Adipocyte (in vitro differentiated cells): ENCODE measurements at places on chromosomes 4 and X.

- DNase-seq, result peak; percentile 26
These were observed 391.0 kb downstream of the SPRY1 start for GRCh38 chr4:123787512-123788080.

- DNase-seq, result peak; percentile 1
These were observed 230.1 kb upstream of the ARSJ start for GRCh38 chr4:114209584-114209983.

DNA sequence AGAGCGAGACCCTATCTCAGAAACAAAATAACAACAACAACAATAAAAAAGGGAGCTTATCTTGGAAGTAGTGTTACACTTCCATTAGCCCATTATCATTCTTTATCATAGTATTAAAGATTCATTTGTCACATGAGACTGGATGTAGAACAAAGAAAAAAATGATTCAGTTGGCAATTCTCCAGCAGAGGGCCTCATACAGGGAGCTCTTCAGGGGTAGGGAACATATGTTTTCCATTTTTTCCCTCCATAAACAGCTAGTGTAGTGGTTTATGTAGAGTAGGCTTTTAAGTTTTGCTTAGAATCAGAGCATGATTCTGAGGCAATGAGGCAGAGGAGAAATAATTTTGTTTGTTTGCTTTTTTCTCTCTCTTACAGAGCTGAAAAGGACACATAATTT is 5.8 kb downstream of the CPE start:
- peak; percentile 76 for DNase-seq

- DNase-seq, result no peak
These were observed 58.6 kb upstream of the ALB start for GRCh38 chr4:73345399-73345975.

DNA sequence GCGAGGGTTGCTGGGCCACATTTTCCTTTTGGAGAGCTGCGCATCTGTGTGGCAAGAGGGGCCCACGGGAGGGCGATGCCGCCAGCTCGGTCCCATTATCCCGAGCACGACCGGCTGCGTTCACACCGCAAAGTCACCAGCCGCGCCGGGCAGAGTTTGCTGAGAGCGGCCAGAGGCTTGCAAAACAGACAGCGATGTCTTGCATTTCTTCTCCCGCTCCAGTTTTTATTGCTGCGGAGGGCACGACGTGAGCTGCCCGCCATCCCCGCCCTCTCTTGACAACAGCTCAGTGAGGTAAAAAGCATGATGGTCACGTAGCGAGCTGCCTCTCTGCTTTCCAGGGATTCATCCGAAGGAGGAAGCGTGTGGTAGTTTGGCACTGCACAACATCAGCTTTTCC is 102.1 kb upstream of the TENM3 start:
- DNase-seq, result no peak
